ENCODE measurements at places on chromosomes 12 and 14.
A peak's percentile ranks its signal among the peaks of the same experiment; 100 is the strongest.

- DNase-seq, result no peak
These were observed 689 bp upstream of the PDE3A start for GRCh38 chr12:20367583-20368113.

DNA sequence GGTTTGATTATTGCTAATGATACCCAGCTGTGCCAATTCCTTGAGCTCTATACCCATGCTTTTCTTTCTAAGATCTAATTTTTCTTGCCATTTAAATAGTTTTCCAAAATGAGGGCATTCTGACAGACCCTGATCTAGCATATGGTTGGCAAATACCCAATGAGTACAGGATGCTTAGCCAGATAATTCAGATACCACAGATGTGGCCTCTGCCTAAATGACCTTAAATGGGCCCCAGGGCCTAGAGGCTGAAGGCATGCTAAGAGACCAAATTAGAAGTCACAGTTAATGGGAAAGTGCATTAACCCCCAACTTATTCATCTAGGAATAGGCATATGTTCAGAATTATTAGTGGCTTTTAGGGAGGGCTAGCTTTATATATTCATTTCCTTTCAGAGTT, 122.3 kb upstream of the CNOT2 start:
- DNase-seq, result no peak

- DNase-seq, result no peak
These were observed 136.8 kb upstream of the NTF3 start for GRCh38 chr12:5295151-5295550.

- peak; percentile 56 for DNase-seq
These were observed 2.6 kb upstream of the TAMALIN start for GRCh38 chr12:52004042-52004648.

DNA sequence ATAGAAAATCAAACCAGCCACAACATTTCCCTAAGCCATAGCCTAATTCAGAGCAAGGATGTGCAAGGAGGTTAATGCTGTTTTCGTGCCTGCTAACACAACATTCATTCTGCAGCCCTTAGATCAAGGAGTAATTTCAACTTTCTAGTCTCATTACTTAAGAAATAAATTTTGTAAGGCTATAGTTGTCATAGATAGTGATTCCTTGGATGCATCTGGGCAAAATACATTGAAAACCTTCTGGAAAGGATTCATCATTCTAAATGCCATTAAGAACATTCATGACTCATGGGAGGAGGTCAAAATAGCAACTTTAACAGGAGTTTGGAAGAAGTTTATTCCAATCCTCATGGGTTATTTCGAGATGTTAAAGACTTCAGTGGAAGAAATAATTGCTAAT, 283.2 kb downstream of the RPAP3 start:
- no peak for DNase-seq

- no peak for DNase-seq
These were observed 27.4 kb downstream of the DDX47 start for GRCh38 chr12:12840580-12840899.

DNA sequence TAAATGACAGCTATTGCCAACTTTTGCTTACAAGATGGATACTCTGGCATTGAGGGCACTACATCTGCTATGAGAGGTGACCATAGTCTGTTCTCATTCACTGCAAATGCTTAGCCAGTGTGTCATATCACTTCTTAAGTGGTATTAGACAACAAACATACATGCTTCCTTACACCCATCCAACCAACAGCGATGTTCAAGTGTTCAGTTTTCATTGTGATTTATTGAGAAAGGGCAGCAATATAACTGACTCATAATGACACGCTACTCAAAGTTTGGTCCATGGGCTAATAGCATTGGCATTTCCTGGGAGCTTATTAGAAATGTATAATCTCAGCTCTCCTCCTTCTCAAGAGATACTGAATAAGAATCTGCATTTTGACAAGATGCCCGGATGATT, 181.7 kb downstream of the NPAS3 start:
- no peak for DNase-seq

DNA sequence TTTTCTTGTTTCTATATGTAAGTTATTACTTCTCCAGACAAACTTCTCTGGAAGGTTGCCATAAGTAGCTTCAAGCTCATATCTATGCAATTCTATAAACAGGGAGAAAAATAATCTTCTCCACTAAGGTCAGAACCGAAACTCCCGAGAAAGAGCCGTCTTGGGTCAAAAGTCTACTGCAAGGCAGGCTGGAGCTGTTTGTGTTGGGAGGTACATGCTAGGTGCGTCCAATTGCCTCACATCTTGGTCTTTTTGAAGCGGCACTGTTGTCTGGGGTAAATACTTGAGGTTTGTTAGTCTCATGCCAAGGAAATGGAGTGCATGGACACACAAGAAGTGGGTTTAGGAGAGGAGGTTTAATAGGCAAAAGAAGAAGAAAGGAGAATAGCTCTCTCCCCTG, 674.7 kb upstream of the TMEM132C start:
- DNase-seq, result no peak

- no peak for DNase-seq
These were observed 1.2 kb downstream of the KANSL2 start for GRCh38 chr12:48680861-48681260.

- no peak for DNase-seq
These were observed 20.8 kb downstream of the ANAPC7 start for GRCh38 chr12:110382683-110383082.

DNA sequence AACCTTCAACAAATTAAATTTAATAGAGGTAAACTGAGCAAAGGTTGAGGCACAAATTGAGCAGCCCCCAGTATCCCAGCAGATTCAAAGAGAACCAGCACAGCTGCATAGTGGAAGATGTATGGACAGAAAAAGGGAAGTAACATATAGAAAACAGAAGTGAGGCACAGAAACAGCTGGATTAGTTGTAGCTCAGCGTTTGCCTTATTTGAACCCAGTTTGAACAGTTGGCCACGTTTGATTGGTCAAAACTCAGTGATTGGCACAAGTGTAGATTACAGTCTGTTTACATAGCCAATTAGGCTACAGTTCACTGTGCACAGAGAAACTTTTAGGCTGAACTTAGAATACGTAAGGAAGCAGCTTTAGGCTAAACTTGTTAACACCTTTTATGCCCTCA, 315.5 kb downstream of the RMST start:
- no peak for DNase-seq

DNA sequence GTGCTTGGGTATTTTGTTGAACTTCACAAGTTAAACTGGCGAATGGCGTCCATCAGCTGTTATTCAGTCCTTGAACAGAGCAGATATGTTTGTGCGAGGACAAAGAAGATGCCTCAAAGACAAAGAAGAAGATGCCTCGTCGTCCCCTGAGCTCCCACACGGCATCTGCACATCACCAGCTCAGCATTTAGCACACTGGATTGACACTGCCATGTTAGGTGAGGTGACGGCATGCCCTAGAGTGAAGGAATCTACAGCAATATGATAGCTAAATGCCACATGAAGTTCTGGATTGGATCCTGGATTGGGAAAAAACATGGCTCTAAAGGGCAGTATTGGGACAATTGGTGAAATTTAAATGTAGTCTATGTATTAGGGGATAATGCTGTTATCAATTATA, 15.4 kb downstream of the SAMD4A start:
- no peak for DNase-seq

GRCh38 chr14:59150990-59151389, 37.5 kb upstream of the DAAM1 start:
- no peak for DNase-seq
